ENCODE measurements at places on chromosomes 11 and 22. TPM values are rescaled to one million over a fixed set of nuclear protein-coding genes. Genes with fewer than 3 reads are reported as not detected.

TUG1 gene
- total RNA-seq: 31.9 TPM

KRTAP5-8 gene
- not detected for total RNA-seq

MS4A14 gene
- not detected for total RNA-seq

MMP13 gene
- not detected for total RNA-seq

C22orf31 gene
- total RNA-seq: not detected

KCTD21 gene
- total RNA-seq: 8.5 TPM

OR5A1 gene
- total RNA-seq: not detected

PKNOX2 gene
- total RNA-seq: 0.38 TPM

CASP5 gene
- not detected for total RNA-seq

RIN1 gene
- total RNA-seq: 33.5 TPM

PGM2L1 gene
- total RNA-seq: 9.3 TPM

YWHAH gene
- total RNA-seq: 221 TPM

RASD2 gene
- total RNA-seq: 0.56 TPM

PTGDR2 gene
- 2.3 TPM for total RNA-seq

APOBEC3H gene
- 1.1 TPM for total RNA-seq

OPCML gene
- 3.4 TPM for total RNA-seq

PTPRJ gene
- 16.9 TPM for total RNA-seq

TTC28 gene
- 20.3 TPM for total RNA-seq

MISFA gene
- total RNA-seq: 0.19 TPM

TOP3B gene
- total RNA-seq: 19.4 TPM

KCNK4 gene
- total RNA-seq: not detected

OR52N4 gene
- total RNA-seq: not detected

PRAME gene
- 0.58 TPM for total RNA-seq

MUC5AC gene
- not detected for total RNA-seq

KCNQ1OT1 gene
- 1.5 TPM for total RNA-seq

FOXRED2 gene
- 7.1 TPM for total RNA-seq

SCGB2A2 gene
- total RNA-seq: not detected

MOV10L1 gene
- 5.1 TPM for total RNA-seq

JHY gene
- total RNA-seq: 1.1 TPM

B3GAT3 gene
- total RNA-seq: 39.7 TPM

DGAT2 gene
- total RNA-seq: 1.7 TPM

CD6 gene
- total RNA-seq: not detected

GPR83 gene
- not detected for total RNA-seq

CYTH4 gene
- under 0.01 TPM for total RNA-seq

FIBIN gene
- total RNA-seq: 2.3 TPM

IL18 gene
- under 0.01 TPM for total RNA-seq

HTR3A gene
- total RNA-seq: not detected

C11orf42 gene
- total RNA-seq: not detected

GPHA2 gene
- not detected for total RNA-seq

UPK3A gene
- total RNA-seq: not detected

ARHGAP8 gene
- total RNA-seq: 0.28 TPM

OR8H2 gene
- total RNA-seq: not detected

SPDYC gene
- not detected for total RNA-seq

PAX6 gene
- total RNA-seq: not detected

KRTAP5-11 gene
- total RNA-seq: not detected

NCR3LG1 gene
- total RNA-seq: 3.1 TPM

OR52I2 gene
- not detected for total RNA-seq

TRIM6 gene
- total RNA-seq: 5.2 TPM

GVQW3 gene
- 1.2 TPM for total RNA-seq

IGSF9B gene
- under 0.01 TPM for total RNA-seq

POU2AF3 gene
- not detected for total RNA-seq

MMP27 gene
- total RNA-seq: not detected

TSKU gene
- total RNA-seq: 15.2 TPM

SMC1B gene
- not detected for total RNA-seq

MED19 gene
- total RNA-seq: 11.0 TPM

CNTN5 gene
- total RNA-seq: 1.5 TPM

Measured in regular cardiac myocyte (primary cell).